ENCODE measurements at places on chromosomes 13 and 19. TPM values are rescaled to one million over a fixed set of nuclear protein-coding genes. Genes with fewer than 3 reads are reported as not detected.

GRCh38 chr13:21673539-21673788, 2.6 kb downstream of the FGF9 start:
- peaks cover 44% of the 10 kb centered on the region for H3K4me1 ChIP-seq
- no peak overlapping the region for H3K27ac ChIP-seq
- H3K27me3 ChIP-seq, result peaks cover 97% of the 10 kb centered on the region

Gene ZNF700
- 9.3 TPM for total RNA-seq

Gene HCST
- total RNA-seq, result not detected

- H3K27ac ChIP-seq, result no peak overlapping the region
- no peaks in the 10 kb centered on the region for H3K36me3 ChIP-seq
- peaks cover 7% of the 10 kb centered on the region for H3K4me1 ChIP-seq
- no peak overlapping the region for H3K4me3 ChIP-seq
- peaks cover 3% of the 10 kb centered on the region for H3K27me3 ChIP-seq
- DNase-seq, result no peak
Observed at GRCh38 chr19:2607712-2608601, 94.5 kb downstream of the GNG7 start.

Measured in GM23338 (cell line).